H1 (cell line): ENCODE measurements at places on chromosomes 7 and 10. TPM values are rescaled to one million over a fixed set of nuclear protein-coding genes. Genes with fewer than 3 reads are reported as not detected.

Gene TEX47
- not detected in 2 replicates for total RNA-seq

Gene UCMA
- 4.1 and 4.6 TPM in 2 replicates for total RNA-seq

Gene IFIT2
- 0.35 and 0.40 TPM in 2 replicates for total RNA-seq

Gene KCNIP2
- 4.7 and 6.0 TPM in 2 replicates for total RNA-seq

Gene GPR22
- total RNA-seq, result not detected in 2 replicates

Gene MYH16
- not detected in 2 replicates for total RNA-seq

Gene MUC3A
- 43.9 and 44.6 TPM in 2 replicates for total RNA-seq

Gene ASIC3
- 1.4 and 1.9 TPM in 2 replicates for total RNA-seq

Gene MICALL2
- 7.7 and 8.5 TPM in 2 replicates for total RNA-seq

Gene THNSL1
- 3.1 and 3.6 TPM in 2 replicates for total RNA-seq

Gene OR2A5
- total RNA-seq, result not detected in 2 replicates
